ENCODE measurements at places on chromosomes 13 and 19.

DNA sequence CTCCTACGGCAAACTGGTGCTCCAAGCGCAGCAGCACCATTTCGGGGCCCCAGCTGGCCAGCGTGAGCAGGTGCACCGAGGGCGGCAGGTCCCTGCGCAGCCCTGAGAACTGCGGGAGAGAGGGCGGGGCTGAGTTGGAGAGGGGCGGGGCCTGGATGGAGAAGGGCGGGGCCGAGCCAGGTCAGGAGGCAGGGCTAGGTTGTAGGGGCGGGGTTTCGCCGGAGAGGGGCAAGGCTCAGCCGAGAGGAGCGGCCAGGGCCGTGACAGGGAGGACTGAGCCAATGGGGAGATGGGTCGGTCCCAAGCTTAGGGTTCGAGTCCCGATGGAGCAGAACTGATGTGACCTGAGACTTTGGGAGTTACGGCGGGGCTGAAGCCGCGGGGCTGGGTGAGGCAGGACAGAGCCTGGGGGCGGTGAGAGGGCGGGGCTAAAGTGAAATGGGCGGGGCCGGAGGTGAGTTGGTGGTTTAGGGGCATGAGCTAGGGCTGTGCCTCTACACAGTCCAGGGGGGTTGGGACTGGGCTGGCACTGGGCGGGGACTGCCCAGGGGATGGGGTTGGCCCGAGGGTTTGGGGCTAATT is 19.0 kb downstream of the MAN2B1 start:
- DNase-seq, result no peak

GRCh38 chr13:37417060-37417441 is 181.5 kb downstream of the POSTN start:
- DNase-seq, result no peak

- no peak for DNase-seq
These were observed 8.2 kb downstream of the NFIC start for GRCh38 chr19:3374369-3375112.

- no peak for DNase-seq
These were observed 1.3 kb downstream of the ZNF616 start for GRCh38 chr19:52138278-52138982.

DNA sequence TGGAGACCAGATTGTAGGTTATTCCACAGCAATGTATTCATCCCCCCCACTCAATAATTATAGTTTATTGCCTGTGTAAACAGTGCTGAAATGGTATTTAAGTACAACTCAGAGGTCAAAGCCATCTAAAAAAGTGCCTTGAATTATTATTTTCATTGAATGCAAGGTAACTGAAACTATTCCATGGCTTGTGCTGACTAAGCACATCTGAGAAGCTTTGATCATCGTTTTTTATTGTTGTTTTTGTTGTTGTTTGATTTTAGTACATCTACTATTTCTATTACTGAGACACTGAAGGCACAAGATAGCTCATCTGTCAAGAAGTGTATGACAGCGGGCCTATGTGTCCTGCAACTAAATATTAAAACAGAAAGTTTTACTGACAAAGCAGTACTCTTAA is 308.0 kb downstream of the OXGR1 start:
- DNase-seq, result no peak

- no peak for DNase-seq
These were observed 30.7 kb downstream of the GPR180 start for GRCh38 chr13:94632226-94632980.

DNA sequence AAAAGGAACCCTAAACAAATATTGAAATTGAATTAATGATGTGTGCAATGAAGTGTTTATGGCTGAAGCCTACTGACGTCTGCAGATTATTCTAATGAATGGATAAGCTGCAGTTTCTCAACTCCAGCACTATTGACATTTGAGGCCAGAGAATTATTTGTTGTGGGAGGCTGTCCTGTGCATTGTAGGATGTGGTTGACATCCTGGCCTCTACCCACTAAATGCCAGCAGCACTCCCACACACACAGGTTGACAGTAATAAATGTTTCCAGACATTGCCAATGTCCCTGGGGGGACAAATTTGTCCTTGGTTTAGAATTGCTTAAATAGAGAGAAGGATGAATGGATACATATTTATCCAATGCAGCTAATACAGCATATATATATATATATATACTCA is 19.2 kb upstream of the MYH14 start:
- no peak for DNase-seq

DNA sequence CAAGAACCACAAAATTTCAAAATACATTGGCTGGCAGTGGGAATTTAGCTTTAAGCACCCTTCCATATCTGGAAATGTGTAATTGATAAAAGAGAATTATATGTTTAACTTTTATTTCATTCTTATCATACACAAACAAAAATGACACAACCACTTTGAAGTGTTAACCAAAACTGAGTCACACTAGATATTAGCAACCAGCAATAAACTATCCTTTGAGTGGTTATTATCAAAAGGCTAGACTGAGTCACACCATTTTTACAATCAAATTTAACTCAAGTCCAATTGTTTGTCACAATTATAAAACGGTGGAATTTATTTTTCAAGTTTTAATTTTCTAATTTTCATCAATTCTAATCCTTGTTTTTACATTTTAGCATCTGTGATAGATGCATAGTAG is 121.7 kb downstream of the LIG4 start:
- DNase-seq, result no peak

DNA sequence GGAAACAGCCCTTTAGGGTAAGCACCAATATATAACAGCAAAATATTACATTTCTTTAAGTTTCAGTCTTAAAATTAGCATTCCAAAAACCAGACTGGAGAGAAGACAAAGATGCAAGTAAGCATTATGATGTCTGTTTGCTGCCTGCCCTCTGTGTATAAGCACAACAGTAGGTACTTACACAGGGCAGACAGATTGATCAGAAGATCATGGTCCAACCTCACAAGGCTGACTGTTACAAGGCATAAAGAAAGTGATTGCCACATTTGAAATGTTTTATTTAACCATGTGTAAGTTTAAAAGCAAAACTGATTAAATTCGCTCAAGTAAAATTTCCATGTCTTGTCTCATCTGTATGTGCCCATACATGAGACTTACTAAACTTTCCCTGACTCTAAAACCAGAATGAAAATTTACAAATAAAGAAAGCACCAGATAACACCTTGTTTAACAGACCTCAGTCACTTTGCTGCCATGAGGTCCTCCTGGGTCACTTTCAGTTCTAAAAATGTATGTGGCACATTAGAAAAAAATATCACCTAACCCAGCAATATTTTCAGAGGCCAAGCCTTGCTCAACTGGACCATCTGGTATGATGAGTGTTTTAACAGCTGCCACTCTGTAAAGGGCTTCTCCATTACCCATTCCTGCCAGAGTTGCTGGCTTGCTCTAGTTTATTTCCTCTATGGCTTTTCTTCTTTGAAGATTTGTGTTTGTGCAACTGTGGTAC is 297.0 kb downstream of the RBM26 start:
- no peak for DNase-seq

- DNase-seq, result no peak
These were observed 801.1 kb downstream of the SLITRK5 start for GRCh38 chr13:88472316-88472715.

All from activated CD4-positive, alpha-beta T cell treated with anti-CD3 and anti-CD28 coated beads, Interleukin-2, amount 50 U/mL, for 24 hours (primary cell).